ENCODE measurements at places on chromosomes 7 and 10.

DNA sequence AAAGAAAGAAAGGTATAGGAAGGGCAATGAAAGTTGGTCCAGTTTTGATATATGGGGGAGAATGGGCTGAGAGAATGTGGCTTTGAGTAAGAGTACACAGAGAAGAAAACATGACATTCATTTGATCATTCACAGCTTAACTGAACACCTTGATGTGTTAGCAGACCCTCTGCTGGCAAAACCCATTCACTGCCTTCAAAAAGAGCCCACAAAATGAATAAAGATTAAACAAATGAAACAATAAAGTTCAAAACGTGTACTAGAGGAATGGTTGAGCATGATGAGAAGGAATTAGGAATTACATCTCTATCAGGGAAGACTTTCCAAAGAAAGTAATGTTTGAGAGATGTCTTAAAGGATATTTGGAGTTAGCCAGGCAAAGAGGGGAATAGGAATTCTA lies 2.1 kb downstream of the WEE2 start:
- DNase-seq: no peak

DNA sequence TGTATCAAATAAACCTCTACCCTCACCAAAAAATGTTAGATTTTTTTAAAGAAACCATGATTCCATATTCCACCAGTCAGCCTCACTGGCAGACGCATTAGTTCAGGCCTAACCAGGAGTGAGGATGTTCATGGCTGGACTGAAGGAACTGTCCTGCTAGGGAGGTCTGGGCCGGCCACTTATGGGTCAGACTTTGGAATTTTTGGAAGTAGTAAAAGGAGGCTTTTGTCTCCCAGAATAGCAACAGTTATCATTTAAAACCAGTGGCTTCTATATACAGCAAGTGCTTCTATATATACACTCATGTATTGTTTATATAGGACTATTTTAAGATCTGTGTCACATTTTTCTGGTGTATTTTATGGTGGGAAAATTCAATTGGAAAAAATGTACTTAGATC lies 120.5 kb downstream of the CNNM2 start:
- DNase-seq: no peak

DNA sequence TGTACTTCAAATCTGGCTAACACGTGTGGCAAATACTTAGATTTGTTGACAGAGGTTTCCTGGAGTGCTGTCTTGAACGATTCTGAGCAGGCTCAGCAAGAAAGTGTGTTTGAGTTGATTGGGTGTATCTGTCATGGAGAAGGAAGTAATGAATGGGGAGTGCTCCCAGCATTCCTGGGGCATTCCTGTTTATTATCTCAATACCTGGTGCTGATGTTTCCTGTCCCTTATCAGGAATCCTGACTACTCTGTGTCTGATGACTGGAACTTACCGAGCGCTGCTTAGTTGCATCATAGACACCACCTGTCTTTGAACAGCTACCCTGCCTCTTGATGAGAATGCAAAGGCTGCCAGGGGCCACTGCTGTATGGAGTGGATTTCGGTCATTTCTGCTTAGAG lies 41.0 kb upstream of the TMEM248 start:
- no peak for DNase-seq

GRCh38 chr10:29386342-29386999 lies 97.6 kb downstream of the LYZL1 start:
- no peak for DNase-seq

DNA sequence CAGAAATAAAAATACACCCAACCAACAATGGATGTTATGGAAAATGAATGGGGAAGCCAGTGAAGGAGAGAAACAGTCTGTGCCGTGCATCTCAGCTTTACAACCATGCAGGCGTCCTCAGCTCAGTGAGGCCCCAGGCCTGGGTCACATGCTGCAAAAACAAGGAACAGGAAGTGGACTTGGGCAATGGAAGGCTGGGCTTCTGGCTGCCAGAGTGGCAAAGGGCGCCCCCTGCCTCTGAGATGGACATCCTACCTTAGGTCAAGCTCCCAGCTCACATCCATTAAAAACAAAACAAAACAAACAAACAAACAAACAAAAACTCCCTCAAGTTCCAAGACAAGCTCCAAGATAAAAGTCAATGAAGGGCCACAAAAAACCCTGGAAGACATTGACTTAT lies 54.7 kb upstream of the AFAP1L2 start:
- DNase-seq: no peak

DNA sequence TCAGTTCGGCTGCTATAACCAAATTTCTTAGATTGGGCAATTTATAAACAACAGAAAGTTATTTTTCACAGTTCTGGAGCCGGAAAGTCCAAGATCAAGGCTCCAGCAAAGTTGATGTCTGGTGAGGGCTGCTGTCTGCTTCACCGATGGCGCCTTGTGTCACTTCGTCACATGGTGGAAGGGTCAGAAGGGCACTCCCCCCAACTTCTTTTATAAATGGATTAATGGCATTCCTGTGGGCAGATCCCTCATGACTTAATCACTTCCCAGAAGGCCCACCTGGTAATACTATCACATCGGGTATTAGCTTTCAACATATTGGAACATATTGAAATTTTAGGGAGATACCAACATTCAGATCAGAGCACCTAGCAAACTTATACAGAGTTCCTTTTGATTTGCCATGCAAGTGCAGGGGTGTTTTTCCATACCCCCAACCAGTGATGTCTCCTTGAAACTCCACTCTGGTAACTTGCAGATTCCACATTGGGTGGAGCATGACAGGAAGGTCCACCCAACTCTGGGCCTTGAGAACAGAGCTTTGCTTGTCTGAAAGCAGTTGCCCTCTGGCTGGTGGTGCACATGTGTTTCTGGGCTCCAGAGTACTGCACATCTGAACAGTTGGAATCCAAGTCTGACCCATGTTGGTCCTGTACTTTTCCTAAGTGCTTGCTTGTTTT lies 85.1 kb upstream of the KMT2E start:
- no peak for DNase-seq

DNA sequence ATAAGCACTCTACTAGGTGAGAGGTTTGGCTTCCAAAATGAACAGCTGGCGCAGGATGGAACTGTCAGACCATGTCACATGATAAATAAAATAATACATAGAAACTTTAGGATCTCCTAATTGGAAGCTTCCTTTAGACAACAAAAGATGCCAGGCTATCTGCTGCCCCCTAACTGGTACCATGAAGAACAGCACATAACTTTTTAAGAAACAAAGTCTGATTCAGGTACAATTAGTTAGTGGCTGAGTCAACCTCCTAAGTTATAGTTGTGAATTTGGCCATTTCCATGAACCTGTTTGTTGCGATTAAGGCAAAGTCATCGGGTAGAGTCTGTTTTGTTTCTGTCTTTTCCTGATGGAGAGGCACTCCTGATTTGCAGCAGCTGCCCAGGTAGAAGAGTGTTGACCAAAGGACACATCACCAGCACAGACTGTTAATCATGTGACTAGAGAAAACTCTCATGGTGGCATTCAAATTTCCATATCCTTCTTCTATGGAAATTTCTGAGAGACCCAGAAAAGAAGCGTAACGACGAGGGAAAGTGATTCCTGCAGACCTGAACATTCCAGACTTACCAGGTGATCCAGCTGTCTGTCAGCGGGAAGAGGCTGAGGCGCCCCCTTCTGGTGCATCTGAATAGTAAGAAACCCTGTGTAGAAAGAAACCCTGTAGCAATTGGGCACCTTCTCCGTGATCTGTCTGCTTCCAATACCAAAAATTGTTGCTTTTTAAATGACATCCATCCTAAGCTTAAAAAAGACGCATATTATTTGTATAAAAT lies 8.6 kb upstream of the INHBA start:
- no peak for DNase-seq

- no peak for DNase-seq
These were observed 17.6 kb upstream of the MCM10 start for GRCh38 chr10:13143766-13144165.

GRCh38 chr7:155660059-155660757 lies 15.7 kb downstream of the RBM33 start:
- no peak for DNase-seq

- no peak for DNase-seq
These were observed 582.4 kb upstream of the FOXK1 start for GRCh38 chr7:4099651-4100050.

DNA sequence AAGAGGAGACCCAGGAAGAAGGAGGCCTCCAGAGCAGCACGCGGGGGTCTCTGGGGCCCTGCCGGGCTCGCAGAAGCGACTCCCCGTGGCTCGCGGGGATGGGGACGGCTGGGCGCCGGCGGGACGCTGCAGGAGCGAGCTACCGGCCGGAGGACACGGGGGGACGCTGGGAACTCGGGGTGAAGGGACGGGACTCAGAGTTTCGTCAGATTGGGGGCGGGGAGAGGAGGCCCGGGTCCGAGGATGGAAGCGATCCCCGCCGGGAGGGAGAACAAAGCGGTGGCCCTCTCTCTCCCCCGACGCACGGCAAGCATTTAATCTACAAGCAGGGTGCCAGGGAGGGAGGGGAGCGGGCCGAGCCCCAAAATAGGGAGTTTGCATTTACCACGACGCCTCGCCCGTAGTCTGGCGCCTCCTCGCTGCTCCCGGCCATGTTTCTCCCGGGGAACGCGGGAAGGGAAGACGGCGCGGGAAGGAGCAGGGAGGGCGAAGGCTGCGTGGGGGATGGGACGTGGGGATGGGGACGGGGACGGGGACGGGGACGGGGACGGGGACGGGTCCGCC lies at the start of gene PRTFDC1:
TSS of gene PRTFDC1 (minus strand) at position 464 of the 564 bp plus-strand sequence. CDS start at position 433, 31 bp downstream.
- no peak for DNase-seq

DNA sequence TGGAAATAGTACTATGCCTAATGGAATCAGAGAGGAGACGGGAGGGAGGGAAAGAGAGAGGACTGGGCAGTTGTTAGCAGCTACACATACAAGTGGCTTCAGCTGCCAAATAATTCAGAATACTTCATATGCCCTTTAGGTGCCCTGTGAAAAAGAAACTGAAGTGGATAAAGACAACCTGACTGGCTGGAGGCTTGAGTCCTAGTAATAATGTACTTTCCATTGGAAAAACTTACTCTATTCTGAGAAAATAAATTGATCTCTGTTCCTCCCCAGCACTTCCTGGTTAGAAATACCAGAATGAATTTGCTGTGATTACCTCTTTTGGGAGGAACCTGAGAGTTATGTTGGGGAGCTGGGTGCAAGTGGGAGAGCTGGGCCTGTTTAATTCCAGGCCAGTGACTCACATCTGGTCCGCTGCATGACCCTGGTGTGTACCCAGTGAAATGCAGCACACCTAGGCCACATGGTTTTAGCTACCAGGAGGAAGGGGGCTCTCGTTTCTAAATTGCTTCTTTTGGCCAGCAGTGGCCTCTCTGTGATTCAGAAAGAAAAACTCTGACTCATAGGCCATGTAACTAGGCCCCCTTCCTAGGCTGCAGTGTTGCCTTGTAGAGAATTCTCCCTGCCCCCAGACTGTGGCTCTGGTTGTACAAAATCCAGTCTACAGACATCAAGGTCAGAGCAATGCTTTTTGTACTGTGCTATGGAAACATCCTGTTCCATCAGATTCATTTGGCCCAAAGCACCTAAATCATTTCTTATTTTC lies 6.5 kb downstream of the AGFG2 start:
- DNase-seq: peak; percentile 67

GRCh38 chr7:67518580-67518979 lies 521.9 kb downstream of the TYW1 start:
- DNase-seq: no peak

- DNase-seq: no peak
These were observed 13.8 kb downstream of the DAGLB start for GRCh38 chr7:6433784-6434615.

DNA sequence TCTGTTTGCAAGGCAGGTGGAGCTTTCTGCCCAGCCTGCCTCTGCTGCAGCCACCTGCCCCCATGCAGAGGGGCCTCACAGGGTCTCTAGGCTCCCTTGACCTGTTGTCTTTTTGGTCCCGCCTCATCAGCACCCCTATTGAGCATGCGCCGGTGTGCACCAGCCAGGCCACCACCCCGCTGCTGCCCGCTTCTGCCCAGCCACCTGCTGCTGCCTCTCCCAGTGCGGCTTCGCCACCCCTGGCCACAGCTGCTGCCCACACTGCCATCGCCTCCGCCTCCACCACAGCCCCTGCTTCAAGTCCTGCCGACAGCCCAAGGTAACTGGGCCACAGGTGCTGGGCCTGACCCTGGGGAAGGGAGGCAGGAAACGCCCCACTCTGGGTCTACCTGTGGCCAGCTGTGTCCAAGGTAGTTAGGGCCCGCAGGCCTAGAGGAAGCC lies 38.1 kb downstream of the LDB3 start:
- no peak for DNase-seq

DNA sequence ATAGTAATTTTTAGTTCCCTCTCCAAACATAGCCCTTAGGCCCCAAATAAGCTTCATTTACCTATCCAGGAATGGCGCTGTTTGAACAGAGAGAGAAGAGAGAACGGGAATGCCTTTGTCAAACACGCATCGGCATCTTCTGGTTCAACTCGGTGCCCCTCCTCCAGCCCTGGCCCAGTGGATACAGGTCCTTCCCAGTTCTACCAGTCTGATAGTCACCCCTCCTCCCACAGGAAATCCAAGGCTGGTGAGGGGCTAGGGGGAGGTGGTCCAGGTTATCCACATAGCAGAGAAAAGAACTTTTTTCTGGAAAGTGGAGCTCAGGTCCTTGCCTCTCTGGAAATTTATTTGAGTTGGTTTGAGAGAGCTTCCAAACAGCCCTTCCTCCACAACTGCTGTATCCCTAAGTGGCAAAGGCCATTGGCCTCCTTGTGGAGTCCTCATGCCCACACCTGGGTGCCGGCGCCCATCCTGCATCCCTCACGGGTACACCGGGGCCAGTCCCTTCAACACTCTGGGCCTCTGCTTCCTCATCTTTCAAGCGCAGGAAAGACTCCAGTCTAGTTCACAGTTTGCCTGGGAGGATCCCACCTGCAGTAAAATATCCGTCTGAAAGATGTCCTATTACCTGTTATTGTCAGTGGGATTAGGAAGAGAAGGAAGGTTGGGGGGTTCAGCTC lies 287.4 kb downstream of the CELF2 start:
- no peak for DNase-seq

DNA sequence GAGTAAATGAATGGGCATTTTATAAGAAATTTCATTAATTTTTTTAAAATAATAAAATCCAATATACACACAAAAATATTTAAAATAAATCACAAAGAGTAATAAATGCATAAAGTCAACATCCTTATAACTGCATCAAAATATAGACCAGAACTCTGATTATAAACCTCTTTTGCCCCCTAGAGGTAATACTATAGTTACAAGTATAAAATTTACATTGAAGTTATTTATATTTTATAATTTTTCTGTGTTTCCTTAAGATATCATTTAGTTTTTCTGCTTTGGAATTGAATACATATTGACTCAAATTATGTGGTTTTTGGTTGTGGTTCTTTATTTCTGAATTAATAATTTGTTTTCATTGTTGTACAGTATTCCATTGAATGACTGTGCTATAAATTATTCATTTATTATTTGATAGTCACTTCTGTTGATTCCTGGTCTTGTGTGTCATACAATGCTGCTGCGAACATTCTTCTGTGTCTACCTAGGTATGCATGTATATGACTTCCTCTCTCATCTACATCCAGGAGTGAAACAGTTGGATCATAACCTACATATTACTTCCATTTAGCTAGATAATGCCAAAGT lies 673.6 kb downstream of the IPMK start:
- DNase-seq: no peak

DNA sequence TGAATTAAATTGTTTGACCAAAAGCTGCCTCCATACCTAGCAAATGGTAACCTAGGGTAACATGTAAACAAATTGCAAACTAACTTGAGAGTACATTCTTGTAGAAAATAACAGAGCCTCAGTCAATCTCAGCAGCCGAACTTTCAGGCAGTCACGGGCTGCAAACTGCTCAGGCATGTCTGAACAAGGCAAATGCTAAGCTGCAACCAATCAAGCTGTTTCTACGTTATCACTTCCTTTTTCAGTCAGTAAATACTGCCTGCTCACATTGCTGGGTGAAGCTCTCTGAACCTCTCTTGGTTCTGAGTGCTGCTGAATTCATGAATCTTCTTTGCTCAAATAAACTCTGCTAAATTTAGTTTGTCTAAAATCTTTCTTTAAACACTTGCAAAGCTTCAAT lies 1212.4 kb downstream of the SORCS1 start:
- peak; percentile 18 for DNase-seq
